ENCODE measurements at places on chromosomes 1 and 21.

- no peak for DNase-seq
Observed at GRCh38 chr1:57192222-57192621, 226.4 kb upstream of the C8B start.

DNA sequence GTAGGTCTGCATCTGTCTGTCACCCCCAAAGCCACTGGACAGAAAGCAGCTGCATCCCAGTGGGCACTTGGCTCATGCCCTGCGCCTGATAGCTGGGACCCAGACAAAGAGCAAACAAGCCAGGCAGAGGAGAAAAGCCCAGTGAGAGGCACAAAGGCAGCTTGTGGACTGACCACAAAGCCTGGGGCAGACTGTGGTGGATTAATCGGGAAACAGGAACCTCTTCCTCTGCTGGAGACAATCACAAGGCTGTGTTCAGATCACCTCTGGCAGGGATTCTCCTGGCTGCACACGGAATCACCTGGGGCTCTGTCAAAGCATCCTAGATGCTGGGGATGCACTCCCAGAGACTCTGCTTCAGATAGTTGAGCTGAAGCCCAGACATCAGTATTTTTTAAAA lies 15.2 kb upstream of the GJB5 start:
- peak; percentile 64 for DNase-seq

- no peak for DNase-seq
Observed at GRCh38 chr1:5921671-5922070, 70.6 kb downstream of the NPHP4 start.

- no peak for DNase-seq
Observed at GRCh38 chr1:169118227-169118626, 11.7 kb downstream of the ATP1B1 start.

DNA sequence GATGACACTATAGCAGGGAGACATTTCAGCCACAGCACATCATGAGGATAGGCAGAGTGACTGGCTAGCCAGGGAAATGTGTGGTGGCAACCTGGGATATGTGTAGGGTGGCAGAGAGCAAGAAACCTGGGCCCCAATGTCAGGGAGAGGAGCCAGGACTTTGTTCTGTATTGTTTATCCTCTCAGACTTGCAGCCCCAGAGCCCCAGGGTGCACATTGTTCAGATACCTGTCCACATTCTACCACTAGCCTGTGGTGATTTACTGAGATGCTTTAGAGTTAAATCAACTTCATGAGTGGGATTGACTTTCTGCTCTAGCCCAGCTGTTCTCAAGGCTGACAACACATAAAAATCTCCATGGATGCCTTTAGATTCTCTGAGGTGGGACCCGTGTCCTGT lies 61.5 kb downstream of the MAB21L3 start:
- no peak for DNase-seq

DNA sequence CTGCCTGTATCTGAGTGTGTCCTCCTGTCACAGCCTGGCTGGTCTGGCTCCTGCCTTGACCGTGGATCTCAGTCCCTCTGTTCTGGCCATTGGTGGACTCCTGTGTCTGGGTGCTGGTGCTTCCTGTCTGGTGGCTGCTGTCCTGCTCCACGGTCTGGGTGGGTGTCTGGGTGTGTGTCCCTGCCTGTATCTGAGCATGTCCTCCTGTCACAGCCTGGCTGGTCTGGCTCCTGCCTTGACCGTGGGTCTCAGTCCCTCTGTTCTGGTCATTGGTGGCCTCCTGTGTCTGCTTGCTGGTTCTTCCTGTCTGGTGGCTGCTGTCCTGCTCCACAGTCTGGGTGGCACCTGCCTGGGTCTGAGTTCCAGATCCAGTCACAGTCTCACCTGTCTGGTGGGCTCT lies 4.0 kb downstream of the CRNN start:
- no peak for DNase-seq

DNA sequence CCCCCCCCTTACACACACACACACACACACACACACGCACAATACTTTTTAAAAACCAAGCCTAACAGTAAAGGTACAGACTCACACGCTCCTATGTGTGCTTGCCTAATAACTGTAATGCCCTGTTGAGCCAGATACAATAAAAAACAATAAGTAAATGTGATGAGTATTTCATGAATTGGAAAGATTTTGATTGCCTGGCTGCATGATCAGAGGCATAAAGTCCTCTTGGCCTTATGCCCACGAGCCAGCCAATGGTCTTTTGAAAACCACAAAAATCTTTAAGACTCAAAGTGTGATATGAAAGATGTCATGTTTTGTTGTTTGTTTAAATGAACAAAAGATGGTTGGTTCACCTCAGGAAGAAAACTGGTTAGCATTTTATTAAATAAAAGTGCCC lies 441.9 kb upstream of the ZRANB2 start:
- DNase-seq, result no peak

GRCh38 chr1:48810740-48811139 lies 34.0 kb upstream of the BEND5 start:
- DNase-seq, result no peak

DNA sequence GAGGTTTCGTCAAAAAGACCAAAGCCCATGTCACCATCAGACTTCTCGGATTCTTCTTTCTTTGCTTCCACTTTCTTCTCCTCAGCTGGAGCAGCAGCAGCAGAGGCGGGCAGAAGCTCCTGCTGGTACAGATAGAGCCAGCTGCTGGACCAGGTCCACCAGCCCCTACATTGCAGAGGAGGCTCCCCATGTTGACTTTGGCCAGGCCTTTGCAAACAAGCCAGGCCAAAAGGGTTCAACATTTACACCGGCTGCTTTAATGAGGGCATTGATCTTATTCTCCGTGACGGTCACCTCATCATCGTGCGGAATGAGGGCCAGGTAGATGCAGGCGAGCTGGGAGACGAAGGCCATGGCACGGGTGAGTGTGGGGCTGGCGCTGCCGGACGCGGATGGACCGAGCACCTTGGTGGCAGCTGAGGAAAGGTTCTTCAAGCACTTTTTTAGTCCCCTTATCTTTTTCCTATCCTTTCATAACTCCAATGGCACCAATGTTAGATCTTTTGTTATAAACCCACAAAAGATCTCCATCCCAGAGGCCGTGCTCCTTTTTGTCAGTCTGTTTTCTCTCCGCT lies 358.5 kb downstream of the RGS7 start:
- no peak for DNase-seq

GRCh38 chr1:6094801-6095505 lies 49.3 kb downstream of the KCNAB2 start:
- no peak for DNase-seq

DNA sequence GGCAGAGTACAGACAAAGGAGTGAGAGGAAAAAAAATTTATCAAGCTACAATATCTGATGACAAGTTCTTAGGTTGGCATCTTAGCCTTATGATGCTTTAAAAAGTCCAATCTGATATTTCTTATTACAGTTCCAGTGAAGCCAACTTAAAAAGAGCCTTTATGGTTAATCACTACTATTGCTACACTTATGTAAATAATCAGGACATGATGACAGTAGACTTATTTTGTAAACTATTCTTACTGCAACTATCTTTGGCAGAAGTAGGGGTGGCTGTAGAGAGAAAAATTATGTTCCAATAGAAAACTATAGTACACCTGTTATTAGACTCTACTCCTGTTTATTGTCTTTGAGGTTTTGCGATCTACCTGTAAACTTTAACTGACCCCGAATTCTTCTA lies 25.8 kb upstream of the NUF2 start:
- DNase-seq, result no peak

- DNase-seq, result no peak
Observed at GRCh38 chr1:81409780-81410274, 390.9 kb upstream of the ADGRL2 start.

GRCh38 chr1:11804666-11805421 lies 920 bp downstream of the MTHFR start:
- DNase-seq, result peak; percentile 74

- no peak for DNase-seq
Observed at GRCh38 chr1:82525378-82525777, 724.6 kb downstream of the ADGRL2 start.

- no peak for DNase-seq
Observed at GRCh38 chr1:119254067-119254720, 113.7 kb upstream of the WARS2 start.

GRCh38 chr1:29291756-29292155 lies 55.4 kb downstream of the PTPRU start:
- DNase-seq, result no peak

DNA sequence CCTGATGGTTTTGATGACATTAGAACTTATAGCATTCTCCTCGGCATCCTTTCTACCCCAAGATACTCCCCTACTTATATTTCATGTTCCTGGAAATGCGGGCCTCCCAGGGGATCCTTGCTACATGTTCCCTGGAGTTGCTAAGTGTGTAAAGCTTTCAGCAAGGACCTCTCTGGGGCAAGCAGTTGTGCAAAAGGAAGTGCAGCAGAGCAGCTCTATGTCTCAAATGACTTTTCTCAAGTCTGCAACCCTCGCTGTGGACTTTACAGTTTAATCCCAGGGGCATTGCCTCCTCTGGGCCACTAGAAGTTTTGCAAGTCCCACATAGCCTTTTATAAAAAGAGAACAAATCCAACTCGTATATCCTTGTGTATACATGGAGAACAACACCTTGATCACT lies 20.8 kb upstream of the MNDA start:
- no peak for DNase-seq

DNA sequence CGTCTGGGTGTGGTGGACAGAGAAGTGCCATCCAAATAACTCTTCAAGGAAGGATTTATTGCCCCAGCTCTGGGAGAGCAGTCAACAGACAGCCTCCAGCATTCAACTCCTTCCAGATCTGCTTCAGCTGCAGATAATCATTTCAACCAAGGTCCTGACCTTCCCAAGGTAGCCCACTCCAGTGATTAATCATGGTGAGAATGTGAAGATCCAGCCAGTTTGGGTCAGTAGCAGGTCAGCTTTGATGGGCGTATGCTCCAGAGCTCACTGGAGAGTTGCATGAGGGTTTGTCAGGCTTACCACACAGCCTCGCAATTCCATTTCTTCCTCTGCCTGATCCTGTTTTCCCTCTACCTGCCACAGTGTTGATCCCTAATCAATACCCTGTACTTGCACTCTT lies 214.5 kb upstream of the ZRANB2 start:
- no peak for DNase-seq

GRCh38 chr1:56418151-56418631 lies 161.2 kb downstream of the PLPP3 start:
- DNase-seq, result no peak

DNA sequence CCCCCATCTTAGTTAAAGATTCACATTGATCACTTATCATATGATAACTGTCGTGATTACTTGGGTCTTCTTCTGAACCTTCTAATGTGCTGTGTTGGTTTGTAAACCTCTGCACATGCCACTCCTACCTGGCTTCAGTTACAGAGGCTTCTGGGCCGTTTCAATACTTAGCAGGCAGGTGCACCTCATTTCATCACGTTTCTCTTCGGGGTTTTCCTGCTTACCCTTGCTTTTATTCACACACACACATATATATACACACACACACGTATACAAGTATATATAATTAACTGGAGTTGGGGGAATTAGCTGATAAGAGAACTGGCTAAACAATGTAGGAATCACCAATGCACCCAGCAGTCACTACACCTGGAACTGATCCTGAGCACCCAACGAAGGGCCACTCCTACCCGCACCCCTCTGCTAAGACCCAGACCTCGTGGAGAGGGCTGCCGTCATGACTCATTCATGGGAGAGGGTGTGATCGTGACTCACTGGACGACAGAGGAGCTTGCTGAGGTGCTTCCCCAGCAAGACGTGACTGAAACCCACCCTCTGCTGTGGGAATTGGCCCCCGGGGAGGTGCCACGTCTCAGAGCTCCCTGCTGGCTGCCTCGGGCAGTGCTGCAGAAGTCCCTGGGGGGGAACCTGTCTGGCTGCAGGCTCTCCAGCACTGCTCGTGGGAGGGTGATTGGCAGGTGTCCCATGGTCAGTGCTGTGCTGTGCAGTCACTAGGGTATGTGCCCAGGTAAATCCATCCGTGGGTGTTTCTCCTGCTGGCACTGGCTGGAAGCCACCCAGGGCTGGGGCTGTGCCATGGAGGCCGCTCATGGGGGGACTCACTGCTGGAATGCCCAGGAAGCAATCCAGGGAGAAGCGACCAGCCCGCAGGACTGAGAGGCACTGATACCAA lies 166.6 kb downstream of the DYRK1A start:
- peak; percentile 19 for DNase-seq

DNA sequence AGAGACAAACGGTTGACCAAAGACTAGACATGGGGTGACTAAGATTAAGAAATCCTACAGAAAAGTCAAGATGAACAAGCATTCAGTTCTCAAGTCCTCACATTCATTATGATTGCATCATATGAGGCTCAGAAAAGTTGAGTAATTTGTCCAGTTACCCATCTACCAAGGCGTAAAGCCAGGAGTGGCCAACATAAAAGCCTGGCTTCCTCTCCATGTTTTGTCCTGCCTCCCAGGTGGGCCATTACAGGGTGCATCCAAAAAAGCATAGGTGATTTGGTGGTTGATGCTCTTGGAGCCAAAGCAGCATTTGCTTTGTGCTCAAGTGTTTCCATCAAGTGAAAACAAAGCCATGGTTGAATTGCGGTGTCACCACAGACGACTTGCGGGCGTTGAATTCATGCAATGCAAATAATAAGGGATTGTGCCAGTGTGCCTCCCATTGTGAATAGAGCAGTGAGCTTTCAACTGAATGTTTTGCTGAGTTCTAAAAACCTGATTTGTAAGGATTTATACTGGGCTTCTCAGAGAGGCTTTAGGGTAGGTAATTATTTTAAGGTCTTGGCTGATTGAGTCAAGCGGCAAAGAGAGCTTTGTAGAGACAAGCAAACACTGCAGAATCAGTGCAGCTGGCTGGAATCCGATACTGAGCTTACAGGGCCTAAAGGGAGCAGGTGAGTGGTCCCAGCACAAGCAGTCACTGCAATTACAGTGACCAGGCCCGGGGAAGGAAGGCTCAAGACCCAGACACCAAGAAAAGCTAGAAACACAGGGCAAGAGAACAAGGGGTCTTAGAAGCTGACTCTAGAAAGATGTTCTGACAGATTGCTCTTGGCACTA lies 54.1 kb downstream of the KCNJ15 start:
- DNase-seq, result peak; percentile 99

DNA sequence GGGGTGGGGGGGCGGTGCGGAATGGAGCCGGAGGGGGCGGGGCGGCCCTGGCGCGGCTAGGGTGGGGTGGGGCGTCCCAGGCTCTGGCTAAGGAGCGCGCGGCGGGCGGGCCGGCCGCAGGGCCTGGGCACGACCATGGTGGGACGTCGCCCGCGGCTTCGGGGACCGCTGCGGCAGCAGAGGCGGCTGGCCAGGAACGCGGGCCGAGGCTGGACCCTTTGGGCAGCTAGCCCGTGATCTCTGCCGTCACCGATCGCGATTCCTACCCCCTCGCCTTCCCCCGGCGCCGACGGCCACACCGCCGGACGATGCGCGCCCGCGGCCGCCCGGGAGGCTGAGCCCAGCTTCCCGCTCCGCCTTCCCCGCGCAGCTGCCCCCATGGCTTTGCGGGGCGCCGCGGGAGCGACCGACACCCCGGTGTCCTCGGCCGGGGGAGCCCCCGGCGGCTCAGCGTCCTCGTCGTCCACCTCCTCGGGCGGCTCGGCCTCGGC lies at the start of gene MAP3K21:
TSS of gene MAP3K21 (plus strand) at position 74 of the 491 bp plus-strand sequence. CDS start at position 379, 305 bp downstream.
- no peak for DNase-seq

Data from NCI-H1092 treated with DMSO at 0.1 percent for 48 hours (cell line).